Muscle of leg (tissue), 16 donors: ENCODE measurements at places on chromosomes 12 and 14. TPM values are rescaled to one million over a fixed set of nuclear protein-coding genes. Genes with fewer than 3 reads are reported as not detected.

DNA sequence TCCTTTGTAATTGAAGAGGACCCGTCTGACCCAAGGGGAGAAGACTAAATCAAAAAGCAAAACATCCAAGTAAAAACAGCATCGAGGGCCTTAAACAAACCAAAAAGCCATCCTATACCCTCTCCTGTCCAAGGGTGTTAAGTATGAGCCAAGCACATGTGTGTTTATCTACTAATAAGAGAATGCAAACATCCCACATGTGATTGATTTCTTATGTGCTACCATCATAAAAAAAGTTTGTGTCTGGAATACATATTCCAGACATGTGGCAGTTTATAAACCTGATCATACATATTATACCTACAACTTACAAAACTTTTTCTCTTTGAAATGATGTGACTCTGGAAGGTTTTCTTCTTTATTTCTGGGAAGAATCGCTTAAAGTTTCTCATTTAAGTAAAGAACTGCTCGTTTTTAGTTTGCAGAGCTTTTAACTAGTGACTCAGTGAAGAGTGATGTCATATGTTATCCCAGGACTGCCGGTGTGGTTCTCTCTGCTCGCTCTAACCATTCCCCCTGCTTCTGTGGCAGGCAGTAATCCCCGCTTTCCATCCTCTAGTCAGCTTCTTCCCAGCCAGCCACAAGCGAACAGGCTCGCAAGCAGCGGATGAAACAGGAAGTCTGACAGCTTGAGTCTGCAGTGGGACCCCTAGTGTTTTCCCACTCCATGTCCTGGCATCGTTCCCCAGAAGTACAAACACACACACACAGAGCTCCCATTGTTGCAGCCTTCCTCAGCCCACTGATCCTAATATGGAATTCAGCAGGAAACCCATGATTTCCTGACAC is 431 bp upstream of the RHOJ start:
- peak; percentile 99 for DNase-seq

DNA sequence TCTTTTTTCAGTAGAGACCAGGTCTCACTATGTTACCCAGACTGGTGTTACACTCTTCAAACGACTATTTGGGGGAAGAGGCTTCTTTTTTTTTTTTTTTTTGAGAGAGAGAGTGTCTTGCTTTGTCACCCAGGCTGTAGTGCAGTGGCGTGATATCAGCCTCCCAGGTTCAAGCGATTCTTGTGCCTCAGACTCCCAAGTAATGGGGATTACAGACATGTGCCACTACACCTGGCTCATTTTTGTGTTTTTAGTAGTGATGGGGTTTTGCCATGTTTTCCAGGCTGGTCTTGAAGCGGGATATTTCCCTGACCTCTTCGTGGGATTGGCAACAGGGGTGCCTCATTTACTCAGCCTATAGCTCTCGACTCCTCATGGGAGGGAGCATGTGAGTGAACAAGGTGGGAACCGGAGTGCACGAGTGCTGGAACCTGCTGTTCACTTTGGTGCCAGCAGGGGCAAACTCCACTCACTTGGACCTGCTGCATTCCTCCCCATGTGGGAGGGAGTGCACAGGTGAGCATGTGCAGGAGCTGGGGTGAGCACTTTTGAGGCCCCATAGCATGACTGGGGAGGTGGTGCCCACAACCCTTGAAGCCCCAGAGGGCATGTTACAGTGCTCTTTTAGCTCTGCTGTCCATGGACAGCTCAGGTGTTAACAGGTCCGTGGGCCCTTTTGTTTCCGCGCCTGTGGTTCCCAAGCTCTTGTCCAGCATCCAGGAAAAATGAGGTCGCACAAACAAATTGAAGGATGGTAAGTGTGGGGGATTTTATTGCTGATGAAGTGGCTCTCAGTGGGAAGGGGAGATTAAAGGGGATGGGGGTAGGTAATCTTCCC is 79.1 kb upstream of the HECTD1 start:
- no peak for DNase-seq

- no peak for DNase-seq
Measured at GRCh38 chr12:18723752-18724151, 14.1 kb downstream of the PLCZ1 start.

DNA sequence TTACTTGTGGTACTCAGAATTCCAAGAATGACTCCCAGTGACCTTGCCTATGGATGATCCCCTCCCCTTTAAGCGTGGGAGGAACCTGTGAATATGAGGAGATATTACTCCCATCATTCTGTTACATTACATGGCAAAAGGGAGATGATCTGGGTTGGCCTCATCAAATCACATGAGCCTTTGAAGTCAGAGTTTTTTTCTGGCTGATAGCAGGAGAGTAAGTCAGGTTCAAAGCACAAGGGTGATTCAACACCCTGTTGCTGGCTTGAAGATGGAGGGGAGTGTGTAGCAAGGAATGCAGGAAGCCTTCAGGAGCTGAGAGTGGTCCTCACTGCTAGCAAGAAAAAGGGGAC is 9.1 kb upstream of the MDM2 start:
- DNase-seq = no peak

GRCh38 chr12:67145692-67146091 is 123.5 kb upstream of the CAND1 start:
- DNase-seq = no peak

- no peak for DNase-seq
Measured at GRCh38 chr12:63922474-63922873, 78.0 kb downstream of the SRGAP1 start.

DNA sequence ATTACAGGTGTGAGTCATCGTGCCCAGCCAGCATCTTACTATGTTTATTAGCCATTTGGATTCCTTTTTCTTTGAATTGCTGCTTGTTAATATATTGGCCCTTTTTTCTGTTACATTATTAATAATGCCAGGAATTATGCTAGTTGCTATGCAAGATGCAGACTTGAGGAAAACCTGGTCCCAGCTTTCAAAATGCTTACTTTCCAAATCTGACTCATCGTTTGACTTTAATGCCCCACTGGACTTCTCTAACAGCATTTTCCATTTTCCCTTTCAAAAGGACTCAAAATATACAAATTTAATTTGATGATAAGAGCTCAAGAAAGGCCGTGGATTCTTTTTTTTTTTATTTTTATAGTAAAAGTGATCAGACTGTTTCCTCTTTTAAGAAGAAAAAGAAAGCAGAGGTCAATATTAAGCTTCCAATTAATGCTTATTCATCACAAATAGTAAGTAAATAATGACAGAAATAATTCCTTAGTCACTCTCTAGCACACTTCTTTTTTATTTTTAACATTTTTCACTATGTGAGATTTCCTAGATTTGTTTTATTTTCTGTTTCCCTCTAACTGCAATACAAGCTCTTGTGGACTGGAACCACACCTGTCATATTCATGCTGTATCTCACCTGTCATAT is 146.1 kb upstream of the FGD4 start:
- DNase-seq = no peak

- no peak for DNase-seq
Measured at GRCh38 chr14:74841230-74842207, 34.4 kb downstream of the PROX2 start.

- DNase-seq = peak; percentile 18
Measured at GRCh38 chr12:15322164-15323061, at the start of gene PTPRO. TSS of gene PTPRO (plus strand) at chr12:15322508.

- no peak for DNase-seq
Measured at GRCh38 chr14:61502459-61503093, 181.2 kb downstream of the PRKCH start.

DNA sequence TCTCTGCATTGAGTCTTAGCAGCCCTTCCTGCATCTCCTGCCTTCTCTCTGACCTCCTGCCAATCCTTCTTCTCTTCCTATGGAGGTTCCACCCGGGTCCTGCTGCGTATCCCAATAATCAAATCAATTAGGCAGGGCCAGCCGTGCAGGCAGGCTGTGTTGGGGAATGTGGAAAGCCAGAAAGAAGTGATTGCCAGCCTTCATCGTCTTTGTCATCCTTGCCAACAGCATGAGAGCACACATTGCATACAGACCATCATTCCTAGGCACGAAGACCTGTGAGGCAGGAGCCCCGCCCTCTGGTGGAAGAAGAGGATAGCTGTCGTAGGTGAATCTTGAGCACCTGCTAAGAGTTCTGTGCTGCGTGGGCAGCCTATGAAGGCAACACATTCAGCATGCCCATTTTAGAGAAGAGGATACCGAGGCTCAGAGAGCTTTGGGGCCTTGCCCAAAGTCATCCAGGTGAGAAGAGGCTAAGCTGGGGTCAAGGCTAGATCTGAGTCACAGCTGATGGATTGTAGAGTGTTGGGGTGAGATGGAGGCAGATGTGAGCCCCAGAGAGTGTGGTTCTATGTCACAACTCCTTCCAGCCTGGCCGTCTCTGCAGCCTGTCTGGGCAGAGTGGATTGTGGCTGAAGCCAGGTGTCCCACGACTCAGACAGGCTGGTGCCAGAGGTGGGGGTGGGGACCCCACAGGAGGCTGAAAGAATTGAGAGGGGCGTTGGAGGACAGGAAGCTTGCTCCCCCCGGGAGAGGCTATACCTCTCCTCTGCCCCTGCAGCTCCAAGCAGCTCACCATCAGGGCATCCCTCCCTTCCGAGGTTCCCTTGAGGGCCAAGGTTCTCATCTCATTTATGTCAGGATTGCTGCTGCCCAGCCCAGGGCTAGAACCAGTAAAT is 12.7 kb downstream of the C14orf132 start:
- DNase-seq = no peak

DNA sequence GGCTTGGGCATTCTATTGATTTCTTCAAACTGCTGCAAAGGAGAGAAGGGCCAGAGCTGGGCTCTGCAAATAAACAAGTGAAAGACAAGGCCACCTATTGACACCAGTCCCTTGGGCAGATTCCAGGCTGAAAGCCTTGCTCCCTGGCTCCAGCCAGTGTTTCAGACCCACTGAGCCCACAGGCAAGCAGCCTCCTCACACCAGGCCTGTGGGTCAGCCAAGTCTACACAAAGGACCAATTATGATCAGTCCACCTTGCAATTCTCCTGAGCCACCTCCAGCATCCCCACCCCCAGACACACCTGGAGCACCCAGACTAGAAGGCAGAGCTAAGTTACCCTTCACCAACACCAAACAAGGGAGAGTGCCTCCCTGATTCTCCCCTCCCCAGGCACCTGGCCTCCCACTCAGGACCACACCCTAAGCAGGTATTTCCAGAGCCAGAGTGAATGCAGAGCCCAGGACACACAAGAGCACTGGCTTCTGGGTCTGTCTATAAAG is 13.8 kb downstream of the ACTN1 start:
- no peak for DNase-seq

DNA sequence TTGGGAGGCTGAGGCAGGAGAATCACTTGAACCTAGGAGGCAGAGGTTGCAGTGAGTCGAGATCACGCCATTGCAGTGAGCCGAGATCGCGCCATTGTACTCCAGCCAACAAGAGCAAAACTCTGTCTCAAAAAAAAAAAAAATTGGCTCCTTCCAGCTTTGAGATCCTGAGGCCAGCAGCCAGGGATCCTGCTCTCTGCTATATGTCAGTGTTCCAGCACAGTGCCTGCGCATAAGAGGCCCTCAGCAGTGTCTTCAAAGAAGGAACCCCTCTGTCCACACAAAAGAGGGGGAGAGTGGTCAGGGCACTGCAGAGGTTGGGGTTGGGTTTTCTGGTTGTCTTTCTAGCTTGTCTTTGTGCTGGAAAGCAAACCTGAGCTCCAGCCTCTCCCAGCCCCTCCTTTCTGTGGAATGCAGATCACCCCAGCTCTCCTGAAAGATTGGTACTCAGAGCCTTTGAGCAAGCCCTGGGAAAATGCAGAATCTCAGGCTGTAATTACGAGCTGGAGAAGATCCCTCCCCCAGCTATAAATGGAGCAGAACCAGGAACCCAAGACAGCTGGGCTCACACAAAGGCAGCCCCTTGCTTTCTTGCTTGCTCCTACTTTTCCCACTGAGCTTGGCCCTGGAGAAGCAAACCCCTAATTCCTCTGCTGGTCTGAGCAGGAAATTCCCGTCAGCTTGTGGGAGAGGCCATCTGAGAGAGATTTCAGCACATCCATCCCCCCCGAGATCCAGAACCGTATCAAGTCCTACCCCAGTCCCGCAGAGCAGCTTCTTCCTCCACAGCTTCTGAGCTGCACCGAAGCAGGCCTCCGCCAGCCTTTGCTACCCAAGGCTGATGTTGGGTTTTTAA is 205.7 kb downstream of the ZFP36L1 start:
- peak; percentile 78 for DNase-seq

- DNase-seq = peak; percentile 51
Measured at GRCh38 chr14:70254476-70254961, 65.8 kb upstream of the SLC8A3 start.

DNA sequence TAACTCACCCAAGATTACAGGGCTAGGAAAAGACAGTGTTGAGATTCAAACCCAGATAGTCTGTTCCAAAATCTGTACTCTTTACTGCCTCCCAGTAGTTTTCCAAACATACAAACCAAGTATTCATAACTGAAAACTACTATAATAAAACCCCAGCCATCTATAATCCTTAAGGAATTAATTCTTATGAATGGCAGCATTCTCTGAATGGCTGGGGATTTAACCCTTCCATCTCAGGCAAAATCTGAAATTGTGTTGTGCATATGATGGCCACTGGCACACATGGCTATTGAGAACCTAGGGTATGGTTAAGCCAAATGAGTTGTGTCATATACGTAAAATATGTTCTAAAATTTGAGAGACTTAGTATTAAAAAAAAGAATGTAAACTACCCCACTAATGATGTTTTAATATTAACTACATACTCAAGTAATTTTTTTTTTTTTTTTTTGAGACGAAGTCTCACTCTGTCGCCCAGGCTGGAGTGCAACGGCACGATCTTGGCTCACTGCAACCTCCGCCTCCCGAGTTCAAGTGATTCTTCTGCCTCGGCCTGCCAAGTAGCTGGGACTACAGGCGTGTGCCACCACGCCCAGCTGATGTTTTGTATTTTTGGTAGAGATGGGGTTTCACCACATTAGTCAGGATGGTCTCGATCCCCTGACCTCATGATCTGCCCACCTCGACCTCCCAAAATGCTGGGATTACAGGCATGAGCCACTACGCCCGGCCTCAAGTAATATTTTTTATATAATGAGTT is 16.7 kb downstream of the PPP1R13B start:
- DNase-seq = no peak

- no peak for DNase-seq
Measured at GRCh38 chr14:99413911-99414310, 66.7 kb downstream of the SETD3 start.

OR6C76 gene
- not detected for total RNA-seq

MYF6 gene
- 105 TPM for total RNA-seq

GPN3 gene
- total RNA-seq = 18.0 TPM

PLEKHG7 gene
- total RNA-seq = 0.18 TPM

GALNT8 gene
- 5.5 TPM for total RNA-seq

NTS gene
- 1.1 TPM for total RNA-seq

ZFHX2 gene
- total RNA-seq = 0.35 TPM

MAP3K9 gene
- total RNA-seq = 0.13 TPM

C12orf56 gene
- total RNA-seq = 0.80 TPM

RAD9B gene
- 3.5 TPM for total RNA-seq

MDGA2 gene
- total RNA-seq = 0.35 TPM

SLC5A8 gene
- total RNA-seq = 0.04 TPM

PIWIL1 gene
- total RNA-seq = 0.13 TPM

SLC10A1 gene
- total RNA-seq = not detected
